ENCODE measurements at places on chromosomes 7 and 10.
A peak's percentile ranks its signal among the peaks of the same experiment; 100 is the strongest.

DNA sequence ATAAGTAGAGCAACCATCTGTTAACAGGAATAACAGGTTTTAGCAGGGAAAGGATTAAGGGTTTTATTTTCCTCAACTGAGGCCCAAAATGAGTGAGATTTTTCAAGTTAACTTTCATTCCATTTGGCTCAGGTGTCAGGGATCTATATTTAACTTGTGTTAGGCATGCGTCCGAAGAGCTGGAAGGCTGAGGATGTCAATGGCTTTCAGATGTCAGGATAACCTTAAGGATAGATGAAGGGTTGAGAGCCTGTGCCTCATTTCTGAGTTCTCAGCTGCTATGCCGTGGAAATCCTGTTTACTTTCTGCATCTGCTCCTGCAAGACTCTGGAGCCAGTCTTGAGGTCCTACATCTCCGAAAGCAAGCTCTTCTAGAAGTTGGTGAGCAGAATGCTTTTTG lies 36.4 kb upstream of the CD36 start:
- no peak for ATAC-seq

- ATAC-seq: no peak
These were observed 76.2 kb downstream of the CYP51A1 start for GRCh38 chr7:92058040-92058439.

GRCh38 chr10:84261236-84261915 lies 16.5 kb downstream of the RGR start:
- ATAC-seq: no peak

- no peak for ATAC-seq
These were observed 1.6 kb downstream of the NCOA4 start for GRCh38 chr10:46028584-46029460.

DNA sequence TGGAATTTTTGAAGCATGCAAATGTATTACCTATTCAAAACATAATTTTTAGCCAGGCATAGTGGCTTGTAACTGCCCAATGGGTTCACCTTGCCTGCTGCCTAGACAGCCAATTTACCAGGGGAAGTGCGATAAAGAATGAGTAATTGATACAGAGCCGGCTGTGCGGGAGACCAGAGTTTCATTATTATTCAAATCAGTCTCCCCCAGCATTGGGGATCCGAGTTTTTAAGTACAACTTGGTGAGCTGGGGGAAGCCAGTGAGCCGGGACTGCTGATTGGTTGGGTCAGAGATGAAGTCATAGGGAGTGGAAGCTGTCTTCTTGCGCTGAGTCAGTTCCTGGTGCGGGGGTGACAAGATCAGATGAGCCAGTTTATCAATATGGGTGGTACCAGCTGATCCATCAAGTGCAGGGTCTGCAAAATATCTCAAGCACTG lies 29.1 kb upstream of the NRBF2 start:
- peak; percentile 97 for ATAC-seq

GRCh38 chr7:37009125-37009675 lies 284.9 kb upstream of the AOAH start:
- no peak for ATAC-seq

GRCh38 chr7:155173905-155174304 lies 103.8 kb downstream of the HTR5A start:
- no peak for ATAC-seq

DNA sequence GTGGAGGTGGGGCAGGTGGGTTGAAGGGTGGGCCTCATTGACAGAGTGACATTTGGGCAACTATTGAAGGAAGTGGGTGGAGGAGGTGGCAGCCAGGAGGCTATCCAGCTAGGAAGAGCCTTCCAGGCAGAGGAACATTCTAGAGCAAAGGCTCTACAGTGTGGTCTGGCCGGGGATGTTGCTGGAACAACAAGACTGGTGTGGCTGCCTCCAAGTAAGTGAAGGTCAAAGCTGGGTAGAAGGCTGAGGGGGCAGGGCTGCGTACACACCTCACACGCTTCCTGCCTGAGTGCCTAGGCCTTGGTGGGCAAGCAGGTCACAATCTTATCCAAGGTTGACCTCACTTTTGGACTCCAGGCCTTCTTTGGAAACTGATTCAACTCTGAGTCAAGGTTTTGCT lies 6.6 kb downstream of the CPA1 start:
- ATAC-seq: no peak

GRCh38 chr7:148815612-148816011 lies 68.5 kb downstream of the EZH2 start:
- no peak for ATAC-seq

- no peak for ATAC-seq
These were observed 18.7 kb downstream of the SRRM3 start for GRCh38 chr7:76220185-76221057.

Measured in activated T-helper 17 cell treated with anti-CD3 and anti-CD28 coated beads, Interleukin-2, amount 50 U/mL, for 72 hours (primary cell).